ENCODE measurements at places on chromosomes 5 and 9.

DNA sequence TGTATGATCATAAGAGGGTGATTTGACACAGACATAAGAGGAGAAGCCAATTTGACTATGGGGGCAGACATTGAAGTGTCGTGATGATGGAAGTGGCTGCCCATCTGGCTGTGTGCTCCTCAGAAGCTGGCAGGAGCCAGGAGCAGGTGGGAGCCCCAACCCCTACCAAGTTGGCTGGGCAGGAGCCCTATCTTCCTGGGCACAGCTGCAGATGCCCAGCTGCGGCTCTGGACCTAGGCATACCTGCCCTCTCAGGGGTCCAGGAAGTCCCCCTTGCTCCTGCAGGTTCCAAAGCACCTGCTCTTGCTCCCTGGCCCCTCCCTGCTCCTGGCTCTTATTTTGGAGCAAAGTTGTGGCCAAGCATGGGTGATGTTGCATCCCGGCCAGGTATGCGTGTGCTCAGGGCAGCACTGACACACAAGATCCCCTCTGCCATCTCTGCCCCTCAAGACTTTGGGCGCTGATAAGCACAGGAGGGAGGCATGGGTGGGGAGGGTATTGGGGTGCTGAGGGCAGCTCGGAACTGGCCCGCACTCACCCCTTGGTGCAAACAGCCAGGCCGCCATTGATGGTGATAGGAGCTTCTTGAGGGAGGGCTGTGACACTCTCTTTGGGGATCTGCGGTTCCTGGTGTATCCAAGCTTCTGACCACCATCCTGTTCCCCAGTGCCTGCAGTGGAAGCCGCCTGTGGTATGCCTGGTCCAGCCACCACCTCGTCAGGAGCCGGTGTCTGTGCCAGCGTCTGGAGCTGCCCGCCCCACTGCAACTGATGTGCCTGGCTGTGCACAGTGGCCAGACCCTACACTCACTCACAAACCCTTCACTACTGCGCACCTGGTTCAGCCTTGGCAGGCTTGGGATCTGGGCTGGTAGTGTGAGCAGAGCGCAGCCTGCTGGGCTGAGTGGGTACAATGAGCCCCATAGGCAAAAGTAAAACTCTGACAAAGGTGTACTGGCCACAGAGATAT is 230.9 kb downstream of the CDH9 start:
- no peak for DNase-seq

DNA sequence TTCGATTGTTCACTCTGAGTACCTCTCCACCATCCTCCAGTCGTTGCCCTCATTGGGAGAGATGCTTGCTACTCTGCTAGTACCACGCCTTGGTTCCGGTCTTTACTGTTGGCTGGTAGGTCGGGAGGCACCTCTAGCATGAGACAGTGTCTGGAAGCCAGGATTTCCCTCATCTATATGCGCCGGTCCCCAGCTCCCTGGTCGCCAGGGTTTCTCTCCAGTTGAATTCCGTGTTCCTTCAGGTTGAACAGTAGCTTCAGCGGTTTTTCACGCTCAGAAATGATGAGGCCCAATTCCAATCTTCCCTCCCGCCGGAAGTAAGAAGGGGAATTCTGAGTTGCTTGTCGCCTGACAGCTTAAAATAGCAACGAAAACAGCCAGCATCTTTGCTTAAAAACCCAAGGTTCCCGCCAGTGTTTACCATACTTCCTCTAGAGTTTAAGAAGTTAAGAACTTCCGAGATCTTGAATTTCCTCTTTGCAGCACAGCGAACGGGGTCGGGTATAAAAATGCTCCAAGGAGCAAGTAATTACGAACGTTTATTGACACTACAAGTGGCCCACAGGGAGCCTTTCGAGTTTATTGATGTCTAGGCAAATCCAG is 1.3 kb upstream of the ST8SIA4 start:
- no peak for DNase-seq

DNA sequence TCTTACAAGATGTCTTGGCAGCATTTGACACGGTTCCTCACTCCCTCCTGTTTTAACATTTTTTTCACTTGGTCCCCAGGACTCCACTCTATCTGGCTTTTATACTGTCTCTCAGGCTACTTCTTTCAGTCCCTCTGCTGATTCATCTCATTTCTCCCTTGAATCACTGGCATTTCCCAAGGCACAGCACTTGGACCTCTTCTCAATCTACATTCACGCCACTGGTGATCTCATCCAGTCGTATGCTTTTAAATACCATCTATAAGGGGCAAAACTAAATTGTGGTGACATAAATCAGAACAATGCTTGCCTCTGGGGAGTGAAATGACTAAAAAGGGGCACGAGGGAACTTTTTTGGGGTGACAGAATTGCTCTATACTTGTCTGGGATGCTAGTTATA is 47.1 kb downstream of the MAPKAP1 start:
- DNase-seq: peak; percentile 70

DNA sequence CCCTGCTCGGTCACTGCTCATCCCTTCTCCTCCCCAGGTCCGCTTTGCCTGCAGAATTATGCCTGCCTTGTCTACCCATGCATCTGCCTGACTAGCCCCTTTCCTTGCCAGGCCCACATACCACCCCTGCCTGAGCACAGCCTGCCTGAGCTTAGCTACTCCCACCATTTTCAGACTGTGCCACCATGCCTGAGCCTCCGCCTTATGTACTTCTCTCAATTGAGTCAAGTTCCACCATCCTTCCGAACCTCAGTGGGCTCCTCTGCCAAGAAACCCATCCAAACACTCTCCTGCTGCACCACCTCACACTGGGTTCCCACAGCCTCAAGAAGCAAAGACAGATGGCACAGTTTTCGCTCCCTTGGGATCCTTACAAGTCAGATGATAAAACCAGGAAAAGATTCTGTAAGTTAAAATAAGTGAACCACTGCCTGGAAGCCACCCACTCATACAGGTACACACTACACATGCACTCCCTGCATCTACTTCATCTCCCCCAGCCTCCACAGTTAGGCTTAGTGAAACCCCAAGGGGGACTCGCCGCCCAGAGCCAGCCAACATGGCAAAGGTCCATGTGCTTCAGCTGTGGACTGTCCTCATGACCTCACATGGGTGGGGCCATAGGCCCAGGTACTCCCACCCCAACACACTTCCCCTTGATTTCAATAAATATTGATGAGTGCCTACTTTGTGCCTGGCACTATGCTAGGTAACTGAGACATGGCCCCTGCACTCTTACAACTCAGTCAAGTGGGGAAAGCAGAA is 23.1 kb downstream of the P4HA2 start:
- no peak for DNase-seq

GRCh38 chr5:88269222-88269771 is 652 bp upstream of the TMEM161B start:
- no peak for DNase-seq

GRCh38 chr9:135809166-135809565 is 98.2 kb downstream of the CAMSAP1 start:
- no peak for DNase-seq

DNA sequence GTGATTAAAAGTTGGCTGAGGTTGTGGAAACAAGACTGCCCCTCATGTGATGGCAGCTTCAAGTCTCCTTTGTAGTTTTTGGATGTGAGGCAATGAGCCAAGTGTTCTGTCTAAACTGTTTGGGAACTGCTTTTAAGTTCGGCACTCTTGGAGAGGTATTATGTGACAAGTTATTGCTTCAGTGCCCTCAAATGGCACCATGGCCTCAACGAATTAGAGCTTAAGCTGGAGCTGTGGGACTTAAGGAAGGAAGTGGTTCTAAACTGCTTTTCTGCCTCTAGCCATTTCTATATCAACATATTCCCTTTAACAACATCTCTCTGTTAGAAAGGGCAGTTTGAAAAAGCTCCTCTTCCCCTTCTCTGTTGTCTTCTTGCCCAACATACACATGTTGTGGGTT is 227.7 kb downstream of the RFK start:
- DNase-seq: no peak

GRCh38 chr9:131426545-131426944 is 32.7 kb downstream of the PRRC2B start:
- no peak for DNase-seq

- DNase-seq: peak; percentile 13
These were observed 195.6 kb downstream of the KIAA0825 start for GRCh38 chr5:94422812-94423211.

DNA sequence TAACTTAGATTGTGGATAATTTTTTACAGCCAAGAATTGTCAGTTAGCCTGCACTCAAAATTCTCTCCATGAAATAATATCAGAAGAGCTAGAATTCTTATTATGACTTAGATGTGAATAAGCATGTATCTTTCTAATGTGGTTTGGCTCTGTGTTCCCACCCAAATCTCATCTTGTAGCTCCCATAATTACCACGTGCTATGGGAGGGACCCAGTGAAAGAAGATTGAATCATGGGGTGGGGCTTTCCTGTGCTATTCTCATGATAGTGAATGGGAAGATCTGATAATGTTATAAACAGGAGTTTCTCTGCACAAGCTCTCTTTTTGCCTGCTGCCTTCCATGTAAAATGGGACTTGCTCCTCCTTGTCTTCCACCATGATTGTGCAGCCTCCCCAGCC is 176.8 kb downstream of the MAT2B start:
- DNase-seq: no peak

GRCh38 chr5:1652873-1653697 is 129.3 kb upstream of the LPCAT1 start:
- no peak for DNase-seq

DNA sequence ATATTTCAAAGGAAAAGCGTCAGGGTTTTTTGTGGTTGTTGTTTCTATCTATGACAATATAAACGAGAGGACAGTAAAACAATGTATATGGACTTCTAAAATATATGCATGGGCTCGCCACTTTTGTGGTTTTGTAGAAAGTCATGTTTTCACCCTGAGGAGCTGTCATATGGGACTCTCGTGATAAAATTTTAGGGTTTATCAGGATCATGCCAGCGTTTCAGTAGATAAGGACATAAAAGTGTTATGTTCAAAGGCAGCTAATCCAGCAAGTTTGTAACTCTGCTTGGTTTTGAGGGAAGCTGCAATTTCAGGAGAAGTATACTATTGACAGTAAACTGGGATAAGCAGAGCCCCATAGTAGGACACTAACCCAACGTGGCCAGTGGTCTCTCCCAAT is 120.3 kb downstream of the CDC42SE2 start:
- no peak for DNase-seq

- DNase-seq: no peak
These were observed 463.6 kb downstream of the SPOCK1 start for GRCh38 chr5:137035480-137035878.

GRCh38 chr5:151647320-151647861 is 39.3 kb downstream of the SPARC start:
- no peak for DNase-seq

DNA sequence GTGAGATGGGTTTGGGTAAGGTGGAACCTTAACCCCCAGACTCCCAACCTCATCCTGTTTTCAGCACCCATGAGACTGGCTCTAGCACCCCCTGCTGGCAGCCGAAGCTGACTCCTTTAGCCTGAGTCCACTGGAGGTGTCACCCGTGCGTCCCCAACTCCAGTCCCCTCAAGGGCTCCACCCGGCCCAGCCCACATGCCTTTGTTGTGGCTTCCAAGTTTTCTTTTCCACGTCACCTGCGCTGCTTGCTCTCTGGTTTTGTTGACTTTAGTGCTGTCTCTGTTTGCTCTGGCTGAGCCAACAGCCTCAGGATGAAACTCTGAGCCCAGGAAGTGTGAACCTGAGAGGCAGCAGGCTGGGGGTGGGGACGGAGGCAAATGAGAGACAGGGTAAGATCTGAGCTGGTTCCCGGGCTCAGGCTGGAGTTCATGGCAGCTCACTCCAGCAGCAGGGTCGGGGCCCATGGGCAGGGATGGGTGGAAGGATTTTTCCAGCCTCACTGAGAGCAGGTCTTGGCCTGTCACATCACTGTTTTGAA is 13.2 kb upstream of the AQP7 start:
- no peak for DNase-seq

- DNase-seq: no peak
These were observed 8.6 kb downstream of the HAVCR2 start for GRCh38 chr5:157100140-157100679.

DNA sequence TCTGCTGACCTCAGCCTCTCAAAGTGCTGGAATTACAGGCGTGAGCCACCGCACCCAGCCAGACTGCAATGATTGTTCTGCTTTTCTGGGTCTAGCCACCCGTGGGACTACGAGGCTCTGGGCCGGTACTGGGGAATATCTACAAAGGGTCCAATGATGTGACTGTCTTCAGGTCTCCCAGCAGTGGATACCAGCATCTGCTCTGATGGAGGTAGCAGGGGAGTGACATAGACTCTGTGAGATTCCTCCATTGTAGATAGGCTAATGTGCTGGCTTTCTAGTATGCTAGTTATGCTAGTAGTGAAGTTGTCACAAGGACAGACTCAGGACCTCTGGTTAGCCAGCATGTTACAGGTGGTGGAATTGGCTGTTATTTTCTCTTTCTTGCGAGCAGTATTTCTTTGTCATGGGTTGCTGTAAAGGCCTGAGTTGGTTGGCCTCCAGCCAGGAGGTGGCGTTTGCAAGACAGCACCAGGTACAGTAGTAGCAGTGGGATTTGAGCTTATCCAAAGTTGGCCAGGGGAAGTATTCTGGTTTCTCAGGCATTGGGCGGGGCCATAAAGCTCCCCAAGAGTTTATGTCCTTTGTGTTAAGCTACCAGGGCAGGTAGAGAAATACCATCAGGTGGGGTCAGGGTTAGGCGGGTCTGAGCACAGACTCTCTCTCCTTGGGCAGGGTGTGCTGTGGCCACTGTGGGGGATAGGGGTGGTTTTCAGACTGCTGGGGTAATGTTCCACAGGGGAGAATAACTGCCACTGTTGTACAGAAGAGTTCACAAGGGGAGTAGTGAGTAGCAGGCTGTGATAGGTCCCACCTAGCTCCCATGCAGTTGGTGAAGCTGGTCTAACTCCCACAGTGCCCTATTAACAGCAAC is 105.2 kb downstream of the SGCD start:
- DNase-seq: no peak

Measured in non-pigmented ciliary epithelial cell (primary cell).